ENCODE measurements at places on chromosomes 16 and 17.
A peak's percentile ranks its signal among the peaks of the same experiment; 100 is the strongest.

- DNase-seq: no peak
These were observed 33.1 kb downstream of the PEMT start for GRCh38 chr17:17558431-17558830.

DNA sequence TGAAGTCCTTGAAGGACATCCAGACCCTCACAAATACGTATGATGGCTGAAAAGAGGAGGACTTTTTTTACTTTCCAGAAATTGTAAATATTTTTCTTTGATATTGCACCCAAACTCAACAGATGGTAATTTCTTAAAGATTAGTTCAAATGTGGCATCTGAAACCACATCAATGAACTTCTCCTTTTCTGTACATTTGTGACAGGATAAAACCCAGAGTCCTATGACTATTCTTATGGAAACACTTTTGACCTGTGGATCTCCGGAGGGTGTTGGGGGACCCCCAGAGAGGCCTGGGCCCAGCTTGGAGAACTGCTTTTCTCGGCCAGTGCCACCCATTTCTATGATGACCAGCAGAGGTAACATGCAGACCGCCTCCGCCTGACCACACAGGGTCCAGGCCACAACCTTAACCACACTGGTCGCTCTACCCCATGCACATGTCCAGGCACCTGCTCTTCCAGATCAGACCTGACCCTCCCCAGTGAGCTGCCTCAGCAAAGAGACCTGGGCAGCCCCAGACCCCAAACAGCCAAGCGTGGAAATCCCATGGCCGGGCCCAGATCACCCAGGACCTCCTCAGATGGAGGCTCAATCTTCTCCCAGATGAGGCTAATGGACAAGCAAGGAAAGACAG is 22.7 kb downstream of the RPH3AL start:
- DNase-seq: no peak

GRCh38 chr16:58399718-58400633 is 7.7 kb downstream of the GINS3 start:
- DNase-seq: no peak

DNA sequence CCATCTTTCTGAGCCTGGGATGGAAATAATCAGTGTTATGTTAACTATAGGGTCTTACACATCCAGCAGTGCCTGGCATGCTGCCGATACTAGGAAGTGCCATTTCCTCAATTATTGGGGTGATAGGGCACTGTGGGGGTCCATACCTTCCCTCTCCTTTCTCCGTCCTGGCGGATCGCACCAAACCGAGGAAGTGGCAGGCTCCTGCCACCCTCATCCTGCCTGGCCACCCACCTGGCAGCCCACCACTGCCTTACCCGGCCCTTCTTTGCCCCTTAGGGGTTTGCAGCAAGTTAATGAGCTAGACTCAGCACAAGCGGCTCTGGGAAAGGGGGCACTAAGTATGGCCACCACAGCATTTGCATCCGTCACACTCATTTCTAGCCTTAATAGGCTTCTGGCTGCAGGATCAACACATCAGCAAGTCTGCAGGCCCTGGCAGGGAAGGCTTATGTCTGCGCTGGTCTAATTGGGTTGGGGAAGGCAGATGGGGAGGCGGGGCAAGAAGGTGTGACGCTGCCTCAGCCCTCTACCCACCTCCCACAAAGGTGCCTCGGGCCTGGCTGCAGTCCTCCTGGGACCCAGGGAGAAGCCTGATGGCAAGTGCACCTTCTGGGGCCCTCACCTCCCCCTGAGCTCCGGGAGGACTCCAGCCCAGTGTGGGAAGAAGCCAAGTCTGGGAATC is 28.6 kb downstream of the DCAKD start:
- DNase-seq: no peak

GRCh38 chr16:1557576-1557975 is 24.1 kb downstream of the TMEM204 start:
- DNase-seq: no peak

- peak; percentile 21 for DNase-seq
These were observed 725 bp downstream of the ABCA3 start for GRCh38 chr16:2339521-2340484.

GRCh38 chr17:17059301-17059890 is 17.1 kb downstream of the MPRIP start:
- DNase-seq: no peak

GRCh38 chr17:44417553-44417952 is 28.1 kb upstream of the ITGA2B start:
- no peak for DNase-seq

DNA sequence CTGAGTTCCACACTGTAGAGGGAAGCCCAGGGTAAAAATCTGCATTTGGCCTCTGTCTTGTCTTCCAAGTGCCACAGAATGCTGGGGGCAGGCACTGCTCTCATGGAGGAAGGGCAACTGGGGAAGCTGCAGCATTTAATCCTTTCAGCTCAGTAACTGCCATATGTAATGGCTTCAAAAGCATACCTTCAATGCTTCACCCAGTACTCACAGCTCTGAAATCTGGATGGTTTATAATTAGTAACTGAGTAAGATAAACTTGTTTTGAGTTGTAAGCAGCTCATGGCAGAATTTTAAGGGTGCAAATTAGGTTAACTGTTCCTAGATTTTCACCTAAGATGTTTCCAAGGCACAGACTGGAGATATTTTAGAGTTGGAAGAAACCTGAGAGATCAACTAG is 24.5 kb downstream of the PMP22 start:
- no peak for DNase-seq

- DNase-seq: peak; percentile 68
These were observed 7.9 kb upstream of the MT2A start for GRCh38 chr16:56600398-56600999.

GRCh38 chr16:74271872-74272271 is 24.7 kb upstream of the PSMD7 start:
- DNase-seq: no peak

DNA sequence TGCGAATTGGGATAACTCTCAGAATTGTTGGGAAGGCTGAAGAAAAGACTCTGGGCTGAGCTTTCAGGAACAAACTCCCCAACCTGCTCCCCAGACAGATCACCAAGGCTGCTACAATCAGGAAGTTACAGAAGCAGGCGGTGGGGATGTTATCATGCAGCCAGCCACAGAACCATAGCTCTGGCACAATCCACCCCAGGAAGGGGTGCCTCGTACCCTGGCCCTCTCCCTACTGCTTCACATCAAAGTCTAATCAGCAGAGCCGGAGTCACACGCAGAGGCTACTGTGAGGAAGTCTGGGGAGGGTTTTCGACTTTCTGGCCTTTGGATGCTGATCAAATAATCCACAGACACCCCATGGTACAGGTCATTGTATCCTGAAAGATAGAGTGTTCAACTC is 86.8 kb downstream of the NTN1 start:
- no peak for DNase-seq

GRCh38 chr17:72534776-72535175 is 414.0 kb downstream of the SOX9 start:
- DNase-seq: no peak

- DNase-seq: no peak
These were observed 19.5 kb upstream of the RAP1GAP2 start for GRCh38 chr17:2776589-2777241.

GRCh38 chr17:79033046-79033616 is 9.2 kb downstream of the C1QTNF1 start:
- DNase-seq: no peak

- no peak for DNase-seq
These were observed 5.7 kb downstream of the MGAT5B start for GRCh38 chr17:76873856-76874255.

DNA sequence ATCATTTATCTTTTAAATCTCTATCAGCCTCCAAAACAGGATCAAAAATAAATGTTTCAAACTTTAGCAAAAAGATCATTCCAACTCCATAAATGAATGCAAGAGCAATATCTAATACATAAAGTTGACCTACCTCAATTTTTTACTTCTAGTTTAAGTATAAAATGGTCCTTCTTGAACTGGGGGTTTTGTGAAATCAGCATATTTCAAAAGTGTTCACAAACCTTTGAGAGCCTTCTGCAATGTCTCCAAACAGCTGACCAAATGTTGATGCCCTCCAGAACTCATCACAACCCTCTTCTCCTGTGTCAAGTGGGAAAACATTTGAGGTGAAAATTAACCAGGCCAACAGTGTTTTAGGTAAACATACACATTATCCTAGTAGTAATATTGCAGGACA is 7.7 kb downstream of the MED1 start:
- DNase-seq: no peak

- DNase-seq: no peak
These were observed 120.9 kb upstream of the SMURF2 start for GRCh38 chr17:64783031-64783461.

DNA sequence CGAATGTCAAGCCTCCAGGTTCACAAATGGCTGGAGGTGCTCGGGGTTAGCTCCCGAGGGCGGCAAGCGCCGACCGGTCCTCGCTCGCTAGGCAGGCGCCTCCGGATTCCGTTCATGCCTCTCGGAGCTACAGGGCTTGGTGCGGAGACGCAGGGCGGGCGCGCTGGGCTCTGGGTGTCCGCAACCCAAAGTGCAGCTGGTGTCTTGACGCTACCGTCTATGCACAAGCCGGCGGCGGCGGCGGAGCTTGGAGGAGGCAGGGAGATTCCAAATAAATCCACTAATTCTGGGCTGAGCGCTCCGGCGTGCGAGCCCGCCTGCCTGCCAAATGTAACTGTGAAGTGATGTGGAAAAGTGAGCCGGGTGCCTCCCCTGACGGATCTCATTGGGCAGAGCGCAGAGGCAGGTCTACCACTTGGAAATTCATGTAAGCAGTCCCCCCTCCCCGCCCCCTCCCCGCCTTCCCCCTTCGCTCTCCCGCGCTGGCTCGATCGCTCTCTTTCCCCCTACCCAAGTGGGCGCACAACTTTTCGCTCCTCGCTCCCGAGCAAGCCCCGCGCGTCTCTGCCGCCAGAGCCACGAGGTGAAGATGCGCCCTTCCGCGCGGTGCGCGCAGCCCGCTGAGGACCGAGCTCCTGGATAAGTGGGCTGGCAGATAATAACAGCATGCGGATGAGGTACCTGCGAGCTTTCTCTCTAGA is at the start of gene CDH8:
Gene CDH8, minus strand, starts transcription at position 338 of the 701 bp plus-strand sequence. CDS start 15,035 bp downstream, outside the sequence.
- DNase-seq: no peak

DNA sequence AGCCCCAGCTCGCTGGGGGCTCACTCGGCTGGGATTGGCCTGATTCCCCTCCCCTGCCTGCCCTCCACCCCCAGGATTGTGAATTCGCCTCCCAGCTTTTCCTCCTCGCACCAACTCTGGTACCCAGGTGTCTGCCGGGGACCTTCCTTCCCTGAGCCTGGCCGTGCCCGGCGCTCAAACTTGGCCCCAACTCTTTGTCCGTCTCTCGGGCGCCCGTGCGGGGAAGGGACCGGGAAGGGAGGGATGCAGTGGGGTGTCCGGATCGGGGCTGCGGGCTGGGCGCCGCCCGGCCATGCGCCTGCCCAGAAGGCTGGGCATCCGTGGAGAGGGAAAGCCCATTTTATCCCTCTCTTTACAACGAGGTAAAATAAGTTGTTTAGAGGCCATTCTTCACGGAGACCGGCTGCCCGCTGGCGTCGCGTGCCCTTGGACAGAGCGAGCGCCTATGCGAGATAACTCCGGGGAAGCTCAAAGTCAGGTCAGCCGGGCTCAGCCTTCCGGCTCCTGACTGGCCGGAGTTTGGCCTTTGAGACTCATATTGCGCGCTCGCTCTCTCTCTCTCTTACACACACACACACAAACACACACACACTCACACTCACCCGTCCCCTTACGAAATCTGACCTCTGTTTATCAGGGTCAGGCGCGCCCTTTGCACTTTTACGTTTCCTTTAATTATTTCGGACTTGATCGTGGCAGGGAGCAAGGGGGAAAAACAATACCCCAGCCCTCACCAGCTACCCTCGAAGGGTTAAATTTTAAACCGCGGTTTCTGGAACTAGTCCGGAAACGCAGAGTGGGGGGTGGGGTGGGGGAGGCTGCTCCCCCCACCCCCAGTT is 774 bp upstream of the MAF start:
- peak; percentile 27 for DNase-seq

DNA sequence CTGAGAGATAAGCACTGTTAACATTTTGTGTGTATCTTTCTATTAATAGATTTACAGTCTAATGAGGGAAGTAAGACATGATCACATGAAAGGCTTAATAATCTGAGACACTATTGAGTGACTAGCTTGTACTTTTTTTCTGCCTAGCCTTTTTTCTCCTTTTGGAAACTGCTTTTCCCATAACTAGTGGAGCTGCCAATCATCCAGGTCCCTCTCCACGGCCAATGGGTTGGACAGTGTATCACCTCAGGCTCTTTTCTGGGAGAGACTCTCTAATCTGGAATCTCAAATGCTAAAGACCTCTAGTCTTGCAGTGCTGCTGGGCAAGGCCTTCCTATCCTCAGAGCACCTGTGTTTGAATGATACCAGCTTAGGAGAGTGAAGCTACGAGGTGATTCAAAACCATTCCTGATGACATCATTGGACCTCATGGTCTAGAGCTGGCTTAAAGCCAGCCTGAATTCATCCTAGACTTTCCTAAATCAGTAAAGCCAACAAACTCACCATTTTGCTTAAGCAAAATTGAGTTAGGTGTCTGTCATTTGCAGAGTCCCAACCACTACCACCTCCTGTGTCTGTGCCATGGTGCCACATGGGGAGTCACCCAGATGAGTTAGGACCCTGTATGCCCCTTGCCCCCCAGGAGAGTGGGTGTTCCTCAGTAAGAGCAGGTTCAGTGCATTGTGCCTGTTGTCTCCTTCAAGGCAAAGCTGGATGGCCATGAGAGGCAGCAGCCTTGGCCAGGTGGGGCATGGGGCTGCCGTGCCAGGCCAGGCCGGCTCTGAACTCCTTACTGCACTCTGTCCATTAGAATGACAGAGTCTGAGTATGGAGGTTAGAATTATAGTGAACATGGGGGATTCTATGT is 62.9 kb downstream of the SPECC1 start:
- no peak for DNase-seq

DNA sequence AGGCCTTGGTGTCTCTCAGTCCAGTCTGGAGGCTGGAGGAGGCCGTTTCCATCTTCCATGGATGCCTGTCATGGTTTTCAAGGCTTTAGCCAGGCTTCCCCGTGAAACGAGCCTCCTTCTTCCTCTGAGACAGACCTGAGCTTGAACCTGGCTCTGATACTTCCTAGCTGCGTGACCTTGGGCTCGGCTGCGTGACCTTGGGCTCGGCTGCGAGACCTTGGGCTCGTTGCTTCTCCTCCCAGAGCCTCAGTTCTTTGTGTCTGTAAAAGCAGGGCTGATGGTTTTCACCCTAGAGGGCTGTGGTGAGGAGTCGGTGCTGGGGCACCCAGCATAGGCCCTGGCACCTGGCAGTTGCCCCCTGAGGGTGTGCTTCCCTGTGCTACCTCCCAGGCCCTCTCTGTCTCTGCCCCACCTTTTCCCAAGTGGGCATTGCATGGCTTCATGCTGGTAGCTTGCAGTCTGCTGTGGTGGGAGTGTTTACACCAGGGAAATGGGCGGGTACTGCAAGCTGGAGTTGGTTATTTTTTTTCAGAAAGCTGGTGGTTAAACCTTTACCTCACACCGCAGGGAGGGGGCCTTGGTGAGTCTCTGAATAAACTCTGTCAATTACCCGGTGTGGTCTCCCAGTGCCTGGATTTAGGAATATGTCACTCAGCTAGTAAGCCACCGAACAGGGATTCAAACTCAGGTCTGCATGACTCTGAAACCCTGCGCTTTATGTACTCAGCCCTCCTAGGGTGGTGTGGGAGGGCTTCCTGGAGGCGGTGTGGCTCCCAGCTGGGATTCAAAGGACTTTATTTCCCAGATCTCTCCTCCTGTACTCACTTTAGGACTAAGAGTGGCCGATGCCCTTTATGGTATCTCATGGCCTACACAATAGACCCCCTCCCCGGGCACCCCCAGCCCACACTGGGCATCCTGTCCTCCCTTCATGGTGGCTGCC is 129.0 kb upstream of the CIBAR2 start:
- DNase-seq: no peak

GRCh38 chr17:20706751-20707373 is 127.3 kb downstream of the CDRT15L2 start:
- no peak for DNase-seq

All from CD4-positive, alpha-beta T cell (primary cell).